Spleen (tissue), 13 donors: ENCODE measurements at places on chromosomes 16 and 17.

GRCh38 chr16:69241926-69242325 is 55.0 kb downstream of the SNTB2 start:
- DNase-seq, result no peak

GRCh38 chr16:72481419-72481818 is 309.5 kb upstream of the PMFBP1 start:
- DNase-seq, result no peak

GRCh38 chr17:38572669-38573365 is 32.9 kb downstream of the SRCIN1 start:
- DNase-seq, result no peak

- DNase-seq, result no peak
Measured at GRCh38 chr16:83953796-83954576, 946 bp downstream of the OSGIN1 start.
